ENCODE measurements at places on chromosomes 16 and 17.

GRCh38 chr17:63116967-63117830 is 151.2 kb downstream of the TANC2 start:
- no peak overlapping the region for H3K27ac ChIP-seq
- no peaks in the 10 kb centered on the region for H3K36me3 ChIP-seq
- no peak overlapping the region for H3K4me3 ChIP-seq
- peaks cover 14% of the 10 kb centered on the region for H3K4me1 ChIP-seq
- no peak for DNase-seq

- H3K36me3 ChIP-seq, result no peaks in the 10 kb centered on the region
- H3K27me3 ChIP-seq, result no peaks in the 10 kb centered on the region
- peak overlapping the region; percentile 77 for H3K4me3 ChIP-seq
- DNase-seq, result no peak
Observed at GRCh38 chr16:2968368-2968737, 795 bp upstream of the PAQR4 start.

- no peak overlapping the region for H3K4me3 ChIP-seq
- H3K27me3 ChIP-seq, result no peaks in the 10 kb centered on the region
- DNase-seq, result no peak
- H3K36me3 ChIP-seq, result 0 out of 2 replicates have a peak, but pooled peaks cover 3% of the 10 kb centered on the region
- no peak overlapping the region for H3K27ac ChIP-seq
Observed at GRCh38 chr17:44176671-44177501, 6.4 kb downstream of the ASB16 start.

GRCh38 chr17:2023692-2024571 is 1.2 kb downstream of the RTN4RL1 start:
- H3K27me3 ChIP-seq, result peaks cover 39% of the 10 kb centered on the region
- peak; percentile 34 for DNase-seq
- H3K4me1 ChIP-seq, result peaks cover 7% of the 10 kb centered on the region
- peak overlapping the region; percentile 68 for H3K4me3 ChIP-seq
- no peaks in the 10 kb centered on the region for H3K36me3 ChIP-seq

DNA sequence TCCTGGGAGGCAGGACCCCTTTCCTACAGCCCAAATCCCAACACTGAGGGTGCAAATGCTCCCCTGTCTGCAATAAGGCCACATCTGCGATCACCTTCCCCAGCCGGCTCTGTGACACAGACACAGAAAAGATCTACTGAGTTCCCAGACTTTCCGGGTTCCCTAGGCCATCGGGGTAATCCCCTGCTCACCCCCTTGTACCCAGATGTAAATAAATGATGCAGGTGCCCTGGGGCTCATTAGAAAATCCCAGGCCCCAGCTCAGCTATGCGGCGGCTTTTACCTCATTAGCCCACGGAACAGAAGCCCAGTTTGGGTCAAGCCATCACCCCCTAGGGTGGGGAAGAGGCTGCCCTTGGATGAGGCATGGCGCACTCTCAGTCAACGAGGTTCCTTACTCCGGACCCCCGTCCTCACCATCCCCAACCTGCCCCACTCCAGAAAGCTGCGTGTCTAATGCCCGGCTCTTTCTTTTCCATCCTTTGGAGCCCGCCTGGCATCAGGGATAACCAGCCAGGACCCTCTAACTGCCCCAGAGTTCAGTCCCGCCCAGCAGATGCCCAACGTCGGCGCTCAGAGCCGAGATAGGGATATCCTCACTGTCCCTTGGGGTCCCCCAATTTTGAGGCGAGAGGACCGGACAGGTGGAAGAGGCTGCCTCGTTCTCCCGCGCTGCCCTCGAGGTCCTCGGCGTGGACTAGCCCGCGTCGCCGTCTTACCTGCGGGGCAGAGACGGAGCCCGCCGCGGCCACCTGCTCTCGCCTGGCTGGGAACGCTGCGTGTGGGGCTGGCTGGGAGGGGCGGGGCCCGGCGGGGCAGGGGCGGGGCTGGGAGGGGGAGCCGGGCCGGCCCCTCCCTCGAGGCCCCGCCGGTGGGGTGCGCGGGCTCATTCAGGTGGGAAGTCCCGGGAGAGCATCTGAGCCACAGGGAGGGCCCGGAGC is at the start of gene ZNF385C:
Gene ZNF385C, minus strand, starts transcription at position 783 of the 941 bp plus-strand sequence. CDS start 35,417 bp downstream, outside the sequence.
- peaks cover 6% of the 10 kb centered on the region for H3K27me3 ChIP-seq
- no peak within 1 kb of the TSS for H3K27ac ChIP-seq
- H3K4me1 ChIP-seq, result no peaks in the 10 kb centered on the region
- no peak for DNase-seq
- H3K4me3 ChIP-seq, result no peak within 1 kb of the TSS
- H3K36me3 ChIP-seq, result no peaks in the 10 kb centered on the region

- H3K27ac ChIP-seq, result no peak overlapping the region
- H3K4me3 ChIP-seq, result no peak overlapping the region
- H3K27me3 ChIP-seq, result peaks cover 53% of the 10 kb centered on the region
Observed at GRCh38 chr17:55639096-55639495, 83.6 kb downstream of the TMEM100 start.

DNA sequence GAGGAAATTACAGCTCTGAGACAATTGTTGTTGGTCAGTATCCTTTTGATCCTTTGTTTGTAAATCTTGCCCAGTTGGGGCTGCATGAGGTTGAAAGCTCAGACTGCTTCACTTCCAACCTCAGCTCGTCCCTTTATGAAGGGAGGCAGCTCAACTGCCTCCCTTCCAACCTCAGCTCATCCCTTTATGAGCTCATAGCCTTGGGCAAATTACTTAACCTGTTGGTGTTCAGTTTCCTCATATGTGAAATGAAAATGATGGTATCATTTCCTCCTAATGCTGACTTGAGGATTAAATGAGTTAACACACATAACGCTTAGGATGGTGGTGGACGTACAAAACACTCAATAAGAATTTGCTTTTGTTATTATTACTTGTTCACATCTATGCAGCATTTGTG is 265.1 kb downstream of the CDH13 start:
- H3K27me3 ChIP-seq, result no peaks in the 10 kb centered on the region
- H3K36me3 ChIP-seq, result no peaks in the 10 kb centered on the region
- H3K4me1 ChIP-seq, result no peaks in the 10 kb centered on the region
- no peak overlapping the region for H3K4me3 ChIP-seq

GRCh38 chr17:81432941-81433340 is 37.7 kb downstream of the BAHCC1 start:
- no peak overlapping the region for H3K27ac ChIP-seq
- no peak overlapping the region for H3K4me3 ChIP-seq
- no peaks in the 10 kb centered on the region for H3K27me3 ChIP-seq
- 0 out of 2 replicates have a peak, but pooled peaks cover 7% of the 10 kb centered on the region for H3K4me1 ChIP-seq
- no peak for DNase-seq
- H3K36me3 ChIP-seq, result no peaks in the 10 kb centered on the region

- peaks cover 12% of the 10 kb centered on the region for H3K36me3 ChIP-seq
- H3K27ac ChIP-seq, result no peak overlapping the region
- no peaks in the 10 kb centered on the region for H3K27me3 ChIP-seq
- DNase-seq, result no peak
- no peaks in the 10 kb centered on the region for H3K4me1 ChIP-seq
Observed at GRCh38 chr16:84088695-84089395, 27.9 kb downstream of the MBTPS1 start.

- peak; percentile 45 for DNase-seq
- peak within 1 kb of the TSS; percentile 61 for H3K27ac ChIP-seq
- H3K36me3 ChIP-seq, result peaks cover 14% of the 10 kb centered on the region
- peak within 1 kb of the TSS; percentile 89 for H3K4me3 ChIP-seq
Observed at GRCh38 chr16:66751303-66751991, at the start of gene DYNC1LI2. Gene DYNC1LI2, minus strand, starts transcription at chr16:66751609. Its CDS starts 18 bp downstream, at chr16:66751591.

GRCh38 chr17:4950746-4951204 is at the start of gene ENO3:
Gene ENO3, plus strand, starts transcription at chr17:4951119. Its CDS starts 711 bp downstream, at chr17:4951830.
- H3K36me3 ChIP-seq, result peaks cover 13% of the 10 kb centered on the region
- DNase-seq, result no peak
- H3K4me3 ChIP-seq, result peak within 1 kb of the TSS; percentile 78
- peaks cover 28% of the 10 kb centered on the region for H3K4me1 ChIP-seq

GRCh38 chr16:23213831-23214230 is 31.3 kb downstream of the SCNN1G start:
- H3K4me1 ChIP-seq, result no peaks in the 10 kb centered on the region
- no peak overlapping the region for H3K27ac ChIP-seq
- no peaks in the 10 kb centered on the region for H3K36me3 ChIP-seq
- H3K4me3 ChIP-seq, result no peak overlapping the region
- no peak for DNase-seq

DNA sequence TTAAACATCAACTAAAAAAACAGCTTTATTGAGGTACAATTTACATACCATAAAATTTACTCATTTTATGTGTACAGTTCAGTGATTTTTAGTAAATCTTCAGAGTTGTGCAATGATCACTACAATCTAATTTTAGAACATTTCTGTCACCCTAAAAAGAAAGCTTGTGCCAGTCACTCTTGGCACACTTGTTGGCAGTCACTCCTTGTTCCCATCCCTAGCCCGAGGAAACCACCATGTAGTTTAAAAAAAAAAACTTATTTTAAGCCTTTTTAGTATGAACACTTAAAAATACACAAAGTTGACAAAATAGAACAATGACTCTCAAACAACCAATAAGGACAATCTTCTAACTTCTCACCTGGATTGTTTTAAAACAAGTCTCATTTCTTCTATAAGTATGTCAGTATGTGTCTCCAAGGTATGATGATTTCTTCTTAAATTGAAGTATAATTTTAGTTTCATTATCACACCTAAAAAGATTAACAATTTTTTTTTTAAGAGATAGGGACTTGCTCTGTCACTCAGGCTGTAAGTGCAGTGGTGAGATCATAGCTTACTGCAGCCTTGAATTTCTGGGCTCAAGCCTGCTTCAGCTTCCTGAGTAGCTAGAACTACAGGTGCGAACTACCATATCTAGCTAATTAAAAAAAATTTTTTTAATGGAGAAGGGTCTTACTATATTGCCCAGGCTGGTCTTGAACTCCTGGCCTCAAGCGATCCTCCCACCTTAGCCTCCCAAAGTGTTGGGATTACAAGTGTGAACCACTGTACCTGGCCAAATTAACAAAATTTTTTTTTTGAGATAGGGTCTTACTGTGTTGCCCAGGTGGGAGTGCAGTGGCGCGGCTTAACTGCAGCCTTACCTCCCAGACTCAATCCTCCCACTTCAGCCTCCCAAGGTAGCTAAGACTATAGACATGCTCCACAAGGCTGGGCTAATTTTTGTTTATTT is 53.2 kb downstream of the PPM1E start:
- H3K4me1 ChIP-seq, result no peaks in the 10 kb centered on the region
- no peaks in the 10 kb centered on the region for H3K27me3 ChIP-seq
- no peak overlapping the region for H3K4me3 ChIP-seq
- H3K36me3 ChIP-seq, result no peaks in the 10 kb centered on the region
- no peak for DNase-seq

DNA sequence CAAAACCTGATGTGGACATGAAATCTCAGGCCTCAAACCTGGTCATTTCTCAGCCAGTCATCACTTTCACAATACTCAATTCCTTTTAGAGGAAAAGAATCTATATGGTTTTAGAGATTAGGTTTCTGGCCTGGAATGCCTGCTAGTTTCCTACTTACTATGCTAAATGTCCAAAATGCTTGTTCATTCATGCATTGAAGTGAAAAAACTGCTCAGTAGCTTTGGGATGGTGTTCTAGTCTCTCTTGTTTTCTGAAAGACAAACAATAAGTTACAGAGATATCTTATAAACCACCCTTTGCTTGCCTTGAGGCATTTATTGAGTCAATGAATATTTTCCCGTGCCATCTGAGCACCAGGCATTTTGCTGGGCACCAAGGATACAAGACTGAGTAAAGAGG is 1146.5 kb upstream of the GOT2 start:
- no peak overlapping the region for H3K27ac ChIP-seq
- H3K27me3 ChIP-seq, result no peaks in the 10 kb centered on the region
- no peaks in the 10 kb centered on the region for H3K36me3 ChIP-seq
- no peaks in the 10 kb centered on the region for H3K4me1 ChIP-seq
- no peak for DNase-seq

- peaks cover 63% of the 10 kb centered on the region for H3K4me1 ChIP-seq
- peak overlapping the region; percentile 49 for H3K4me3 ChIP-seq
- peak overlapping the region; percentile 87 for H3K27ac ChIP-seq
- H3K36me3 ChIP-seq, result no peaks in the 10 kb centered on the region
- peak; percentile 95 for DNase-seq
Observed at GRCh38 chr17:68378268-68379176, 78.8 kb downstream of the WIPI1 start.

- no peaks in the 10 kb centered on the region for H3K27me3 ChIP-seq
- no peak for DNase-seq
- no peak overlapping the region for H3K27ac ChIP-seq
Observed at GRCh38 chr16:84826558-84826941, 6.8 kb downstream of the CRISPLD2 start.

- H3K4me3 ChIP-seq, result no peak overlapping the region
- H3K36me3 ChIP-seq, result no peaks in the 10 kb centered on the region
- H3K27me3 ChIP-seq, result no peaks in the 10 kb centered on the region
- no peak for DNase-seq
- no peak overlapping the region for H3K27ac ChIP-seq
Observed at GRCh38 chr17:70552230-70552981, 383.1 kb downstream of the KCNJ2 start.

DNA sequence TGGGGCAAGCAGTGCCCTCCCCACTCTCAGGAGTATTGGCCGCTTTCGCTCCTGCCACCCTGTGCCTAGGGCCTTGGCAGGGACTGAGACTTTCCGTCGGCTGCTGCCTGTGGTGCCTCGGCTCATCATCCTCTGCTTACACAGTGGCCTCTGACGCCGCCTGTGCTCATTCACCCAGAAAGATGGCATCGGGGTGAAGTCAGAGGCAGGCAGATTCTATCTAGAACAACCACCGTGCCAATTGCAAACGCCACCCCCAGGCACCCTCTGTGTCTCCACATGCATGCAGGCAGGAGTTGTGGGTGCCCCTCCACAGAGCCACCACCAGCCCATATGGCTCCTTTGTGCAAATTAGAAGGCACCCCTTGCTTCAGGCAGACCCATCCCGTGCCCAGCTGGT is 154.2 kb upstream of the GSE1 start:
- H3K27ac ChIP-seq, result no peak overlapping the region
- peaks cover 6% of the 10 kb centered on the region for H3K4me1 ChIP-seq
- H3K27me3 ChIP-seq, result peaks cover 5% of the 10 kb centered on the region
- no peak overlapping the region for H3K4me3 ChIP-seq
- no peak for DNase-seq
- no peaks in the 10 kb centered on the region for H3K36me3 ChIP-seq

GRCh38 chr17:80696456-80696855 is 151.8 kb downstream of the RPTOR start:
- no peak overlapping the region for H3K4me3 ChIP-seq
- DNase-seq, result no peak
- no peak overlapping the region for H3K27ac ChIP-seq
- H3K36me3 ChIP-seq, result no peaks in the 10 kb centered on the region
- H3K27me3 ChIP-seq, result no peaks in the 10 kb centered on the region

GRCh38 chr17:47882695-47883588 is 13.1 kb upstream of the SP2 start:
- no peak for DNase-seq
- H3K36me3 ChIP-seq, result no peaks in the 10 kb centered on the region
- no peaks in the 10 kb centered on the region for H3K27me3 ChIP-seq
- no peak overlapping the region for H3K4me3 ChIP-seq

GRCh38 chr17:51425773-51426172 is 165.4 kb downstream of the UTP18 start:
- peaks cover 35% of the 10 kb centered on the region for H3K27me3 ChIP-seq
- no peak overlapping the region for H3K27ac ChIP-seq
- no peaks in the 10 kb centered on the region for H3K36me3 ChIP-seq
- no peak overlapping the region for H3K4me3 ChIP-seq

All from PC-9 (cell line).